Stimulated activated CD8-positive, alpha-beta memory T cell treated with anti-CD3 and anti-CD28 coated beads, Interleukin-15, amount 100 ng/mL, for 1 hour (primary cell): ENCODE measurements at places on chromosomes 6 and 20.

DNA sequence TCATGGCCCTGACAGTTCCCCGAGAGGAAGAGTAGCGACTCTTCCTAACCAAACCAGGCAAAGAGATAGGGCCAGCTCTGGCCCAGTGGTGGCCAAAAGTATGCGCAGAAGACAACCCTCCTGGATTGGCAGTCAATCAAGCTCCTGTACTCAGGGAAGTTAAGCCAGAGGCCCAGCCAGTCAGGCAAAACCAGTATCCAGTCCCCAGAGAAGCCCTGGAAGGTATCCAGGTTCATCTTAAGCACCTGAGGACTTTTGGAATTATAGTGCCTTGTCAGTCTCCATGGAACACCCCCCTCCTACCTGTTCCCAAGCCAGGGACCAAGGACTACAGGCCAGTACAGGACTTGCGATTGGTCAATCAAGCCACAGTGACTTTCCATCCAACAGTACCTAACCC, 298.3 kb downstream of the RNGTT start:
- no peak for DNase-seq

- no peak for DNase-seq
These were observed 42.8 kb downstream of the SLC35B3 start for GRCh38 chr6:8392569-8392968.

- DNase-seq = no peak
These were observed 7.9 kb downstream of the RPS6KA2 start for GRCh38 chr6:166618866-166619761.

DNA sequence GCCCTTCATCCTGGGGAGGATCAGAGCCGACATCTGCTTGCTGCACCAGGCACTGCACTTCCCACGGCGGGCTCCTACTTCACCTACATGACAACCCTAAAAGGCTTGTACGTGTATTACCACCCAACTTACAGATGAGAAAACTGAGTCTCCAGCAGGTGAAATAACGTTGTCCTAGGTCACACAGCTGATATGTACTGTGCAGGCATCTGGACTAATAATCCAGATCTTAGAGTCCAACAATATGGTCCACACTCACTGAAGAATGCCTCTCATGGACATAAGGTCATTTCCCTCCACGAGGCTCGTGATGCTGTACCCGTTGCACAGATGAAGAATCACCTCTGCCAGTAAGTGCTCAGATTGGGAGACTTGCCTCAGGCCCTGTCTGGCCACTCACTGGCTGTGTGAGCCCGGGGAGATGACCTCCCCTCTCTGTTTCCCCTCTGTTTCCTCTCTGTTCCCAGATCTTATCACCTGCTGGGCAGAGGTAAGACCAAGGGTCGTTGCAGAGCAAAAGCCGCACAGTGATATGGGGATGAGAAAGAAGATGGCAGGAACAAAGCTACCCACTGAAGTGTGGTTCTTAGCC, 32.1 kb downstream of the TGM2 start:
- no peak for DNase-seq

DNA sequence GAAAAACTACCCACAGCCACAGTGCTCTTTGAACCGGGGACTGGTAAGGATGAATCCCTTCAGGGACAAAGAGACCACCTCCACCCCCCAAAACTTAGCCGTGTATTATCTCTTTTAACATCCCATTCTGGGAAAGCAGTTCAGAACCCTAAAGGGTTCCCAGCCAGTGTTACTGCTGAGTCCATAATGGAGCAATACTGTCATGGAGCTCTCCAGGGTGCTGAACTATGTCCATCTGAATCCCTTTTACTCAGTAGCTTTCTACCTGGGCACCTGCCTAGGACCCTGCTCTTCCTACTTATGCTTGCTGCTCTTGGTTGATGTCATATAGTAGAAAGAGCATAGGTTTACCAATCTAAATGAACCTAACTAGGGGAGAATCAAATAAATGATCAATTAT, 22.3 kb upstream of the SAYSD1 start:
- DNase-seq = no peak
